ENCODE measurements at places on chromosomes 16 and 17.

DNA sequence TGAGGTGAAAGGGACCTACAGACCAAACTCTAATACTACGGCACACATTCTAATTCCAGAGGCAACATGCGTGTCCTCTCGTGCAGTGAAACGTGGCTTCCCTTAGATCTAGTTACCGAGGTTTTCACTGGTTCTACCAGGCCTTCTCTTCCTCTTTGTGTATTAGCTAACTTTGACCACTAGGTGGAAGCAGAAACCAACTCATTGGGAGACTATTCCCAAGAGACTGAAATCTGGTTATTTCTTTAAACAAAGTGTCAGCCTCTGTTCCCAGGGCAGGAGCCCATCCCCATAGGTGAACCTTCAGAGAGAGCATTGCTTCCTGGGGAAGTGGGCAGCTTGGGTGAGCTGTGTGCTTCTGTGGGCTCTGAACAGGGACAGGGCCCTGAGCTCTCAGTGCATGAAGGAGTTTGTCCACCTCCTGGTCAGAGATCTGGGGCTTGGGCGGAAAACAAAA, 19.7 kb upstream of the RCVRN start:
- no peak for DNase-seq

- DNase-seq: no peak
Observed at GRCh38 chr17:79623786-79624717, 13.2 kb upstream of the RBFOX3 start.

DNA sequence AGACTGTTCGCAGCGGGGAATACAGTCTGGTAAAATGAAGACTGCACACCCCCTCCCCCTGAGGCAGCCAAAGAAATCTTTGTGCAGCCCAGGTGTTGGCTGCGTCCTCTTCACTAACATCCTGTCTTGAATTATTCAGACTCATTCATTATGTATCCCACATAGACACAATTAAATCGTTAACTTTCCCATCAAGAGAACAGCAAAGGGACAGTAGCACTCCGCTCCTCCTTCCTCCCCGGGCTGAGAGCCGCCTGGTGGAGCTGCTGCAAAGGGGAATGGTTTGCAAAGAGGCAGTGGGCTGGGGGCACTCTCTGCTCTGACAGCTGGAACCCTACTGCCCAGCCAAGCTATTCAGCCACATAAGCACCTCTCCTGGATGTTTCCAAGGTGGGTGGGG, 290.0 kb upstream of the SOX9 start:
- DNase-seq: no peak

- DNase-seq: no peak
Observed at GRCh38 chr16:30030011-30030685, 923 bp downstream of the TLCD3B start.

DNA sequence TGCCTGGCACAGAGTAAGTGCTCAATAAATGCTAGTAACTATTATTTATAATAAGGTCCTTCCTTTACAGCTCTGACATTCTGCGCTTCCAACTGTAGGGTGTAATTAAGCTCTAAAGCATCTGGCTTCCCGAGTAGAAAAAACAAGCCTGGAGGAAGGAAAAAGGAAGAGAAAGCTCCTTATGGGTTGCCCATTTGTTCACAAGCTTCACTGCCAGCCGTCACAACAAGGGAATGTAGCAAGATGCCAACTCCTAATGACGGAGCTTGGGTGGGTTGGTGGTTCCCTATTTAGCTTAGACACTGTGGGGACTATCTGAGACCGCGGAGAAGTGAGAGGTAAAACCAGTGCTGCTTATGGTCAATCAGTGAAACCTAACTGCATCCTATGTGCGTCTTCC, 7.3 kb upstream of the RPRML start:
- no peak for DNase-seq

DNA sequence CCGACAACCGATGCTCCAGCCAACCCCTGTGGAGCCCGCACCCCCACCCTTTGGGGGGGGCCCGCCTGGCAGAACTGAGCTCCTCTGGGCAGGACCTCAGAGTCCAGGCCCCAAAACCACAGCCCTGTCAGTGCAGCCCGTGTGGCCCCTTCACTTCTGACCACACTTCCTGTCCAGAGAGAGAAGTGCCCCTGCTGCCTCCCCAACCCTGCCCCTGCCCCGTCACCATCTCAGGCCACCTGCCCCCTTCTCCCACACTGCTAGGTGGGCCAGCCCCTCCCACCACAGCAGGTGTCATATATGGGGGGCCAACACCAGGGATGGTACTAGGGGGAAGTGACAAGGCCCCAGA, 17.9 kb downstream of the NGFR start:
- DNase-seq: no peak

GRCh38 chr17:27349540-27350021, 55.7 kb downstream of the WSB1 start:
- no peak for DNase-seq

DNA sequence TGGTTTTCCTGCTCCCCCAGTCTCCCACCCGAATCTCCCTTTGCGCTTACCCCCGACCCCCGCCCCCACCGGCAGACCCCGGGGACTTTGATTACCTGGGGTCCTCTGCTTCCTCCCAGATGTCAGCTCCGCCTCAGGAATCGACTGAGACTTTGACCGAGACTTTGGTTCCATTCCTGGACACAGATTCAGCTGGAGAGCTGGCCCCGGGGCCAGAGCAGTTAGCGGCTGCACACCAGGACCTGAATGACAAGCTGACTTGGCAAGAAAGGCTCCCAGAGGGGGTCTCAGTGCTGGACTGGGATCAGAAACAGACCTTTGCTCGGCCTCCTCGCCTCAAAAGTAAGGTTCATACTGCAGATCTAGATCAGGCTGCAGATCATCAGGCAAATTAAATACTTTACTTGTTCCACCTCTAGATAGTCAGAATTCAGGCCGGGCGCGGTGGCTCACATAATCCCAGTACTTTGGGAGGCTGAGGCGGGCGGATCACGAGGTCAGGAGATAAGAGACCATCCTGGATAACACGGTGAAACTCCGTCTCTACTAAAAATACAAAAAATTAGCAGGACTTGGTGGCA, 60.3 kb upstream of the FBXO47 start:
- DNase-seq: no peak

- DNase-seq: no peak
Observed at GRCh38 chr16:62022688-62023087, 13.6 kb downstream of the CDH8 start.

DNA sequence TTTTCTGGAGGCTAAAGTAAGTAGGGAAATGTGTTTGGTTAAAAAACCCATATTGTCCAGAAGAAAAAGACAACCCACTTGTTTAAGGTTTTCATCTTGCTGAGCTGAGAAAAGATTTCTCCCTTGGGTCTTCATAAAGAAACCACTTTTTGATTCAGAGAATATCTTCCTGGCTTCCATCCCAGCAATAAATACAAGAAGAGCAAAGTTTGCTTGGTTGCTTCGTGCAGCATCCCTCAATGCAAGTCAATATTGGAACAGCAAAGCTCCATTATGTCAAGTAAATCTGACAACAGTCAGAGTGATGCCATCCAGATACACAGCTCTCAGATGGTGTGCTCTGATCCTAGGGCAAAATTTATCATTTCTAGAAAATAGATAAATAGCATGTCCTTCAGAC, 118.9 kb upstream of the PIRT start:
- DNase-seq: no peak

DNA sequence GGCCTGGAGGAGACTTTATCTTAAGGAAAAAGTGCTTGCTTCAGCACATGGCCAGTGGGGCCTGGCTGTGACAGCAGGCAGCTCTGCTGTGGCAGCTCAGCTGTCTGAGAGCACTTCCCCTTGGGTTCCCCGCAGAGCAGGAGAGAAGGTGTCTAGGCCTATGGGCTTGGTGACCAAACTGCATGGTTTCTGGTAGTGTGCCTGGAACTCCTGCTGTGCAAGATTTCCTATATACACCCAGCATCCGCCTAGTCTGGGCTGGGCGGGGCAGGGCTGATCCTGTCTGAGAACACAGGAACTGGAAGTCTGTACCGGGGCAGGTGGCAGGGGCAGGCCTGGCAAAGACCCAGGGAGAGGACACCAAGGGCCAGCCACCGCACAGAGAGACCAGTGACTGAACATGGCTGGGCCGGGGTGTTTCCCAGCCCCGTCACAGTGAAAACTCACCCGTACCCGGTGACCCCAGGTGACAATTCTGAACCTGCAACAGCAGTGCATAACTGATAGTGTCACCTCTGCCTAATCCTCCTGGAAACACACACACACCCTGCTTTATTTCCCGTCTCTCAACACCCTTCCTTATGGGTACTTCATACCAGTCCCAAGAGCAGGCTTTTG, 39.3 kb downstream of the CHD9 start:
- DNase-seq: no peak

DNA sequence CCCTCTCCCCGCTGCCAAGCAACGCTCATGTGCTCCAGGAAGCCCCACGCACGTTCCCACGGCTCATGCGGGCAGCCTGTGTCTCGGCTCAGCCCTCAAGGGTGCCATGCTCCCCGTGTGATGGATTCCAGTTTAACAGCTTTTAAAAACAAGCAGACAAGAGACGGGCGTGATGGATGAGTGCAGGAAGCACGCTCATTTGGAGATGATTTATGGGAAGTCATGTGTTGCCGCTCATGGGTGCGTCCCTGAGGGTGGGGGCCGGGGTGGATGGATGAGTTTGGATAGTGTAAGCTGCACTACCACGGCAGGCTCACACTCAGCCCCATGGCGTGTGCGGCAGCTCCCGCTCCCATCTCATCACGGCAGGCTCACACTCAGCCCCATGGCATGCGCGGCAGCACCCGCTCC, 132.8 kb downstream of the RBFOX3 start:
- no peak for DNase-seq

- no peak for DNase-seq
Observed at GRCh38 chr17:74020522-74020921, 183.0 kb upstream of the RPL38 start.

DNA sequence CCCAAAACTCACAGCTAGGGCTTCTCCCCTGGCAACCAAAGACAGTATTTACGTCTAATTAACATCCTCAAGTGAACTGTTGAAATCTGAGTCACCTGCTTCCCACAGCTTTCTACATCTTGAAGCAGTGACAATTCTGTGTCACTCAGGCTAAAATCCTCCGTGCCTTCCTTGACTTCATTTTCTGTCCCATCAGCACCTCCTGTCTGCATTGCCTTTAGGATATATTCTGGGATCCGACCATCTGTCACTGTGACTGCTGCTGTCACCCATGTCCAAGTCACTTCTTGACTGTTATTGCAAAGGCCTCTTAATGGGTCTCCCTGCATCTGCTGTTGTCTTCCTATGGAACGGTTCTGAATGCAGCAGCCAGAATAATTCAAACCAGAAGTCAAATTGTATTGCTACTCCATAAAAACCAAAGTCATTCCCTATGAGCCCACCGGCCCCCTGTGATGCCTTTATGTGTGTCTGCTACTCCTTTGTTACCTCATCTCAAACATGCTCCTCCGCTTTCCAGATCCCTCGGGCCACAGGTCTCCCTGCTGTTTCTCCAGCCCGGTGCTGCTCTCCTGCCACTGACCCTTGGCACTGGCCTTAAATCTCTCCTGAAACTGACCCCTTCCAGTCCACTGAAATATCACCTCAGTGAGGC, 56.9 kb downstream of the WWP2 start:
- no peak for DNase-seq

- no peak for DNase-seq
Observed at GRCh38 chr17:2940352-2940751, 123.1 kb downstream of the OR1D5 start.

Data from NCI-H1417 treated with DMSO at 0.1 percent for 48 hours (cell line).